CD14-positive monocyte (primary cell): ENCODE measurements at places on chromosomes 11 and 22.

- no peaks in the 10 kb centered on the region for H3K27me3 ChIP-seq
- no peaks in the 10 kb centered on the region for H3K36me3 ChIP-seq
- no peaks in the 10 kb centered on the region for H3K4me1 ChIP-seq
- H3K27ac ChIP-seq = no peak overlapping the region
- DNase-seq = no peak
Measured at GRCh38 chr11:37110385-37110784, 512.3 kb upstream of the RAG2 start.

DNA sequence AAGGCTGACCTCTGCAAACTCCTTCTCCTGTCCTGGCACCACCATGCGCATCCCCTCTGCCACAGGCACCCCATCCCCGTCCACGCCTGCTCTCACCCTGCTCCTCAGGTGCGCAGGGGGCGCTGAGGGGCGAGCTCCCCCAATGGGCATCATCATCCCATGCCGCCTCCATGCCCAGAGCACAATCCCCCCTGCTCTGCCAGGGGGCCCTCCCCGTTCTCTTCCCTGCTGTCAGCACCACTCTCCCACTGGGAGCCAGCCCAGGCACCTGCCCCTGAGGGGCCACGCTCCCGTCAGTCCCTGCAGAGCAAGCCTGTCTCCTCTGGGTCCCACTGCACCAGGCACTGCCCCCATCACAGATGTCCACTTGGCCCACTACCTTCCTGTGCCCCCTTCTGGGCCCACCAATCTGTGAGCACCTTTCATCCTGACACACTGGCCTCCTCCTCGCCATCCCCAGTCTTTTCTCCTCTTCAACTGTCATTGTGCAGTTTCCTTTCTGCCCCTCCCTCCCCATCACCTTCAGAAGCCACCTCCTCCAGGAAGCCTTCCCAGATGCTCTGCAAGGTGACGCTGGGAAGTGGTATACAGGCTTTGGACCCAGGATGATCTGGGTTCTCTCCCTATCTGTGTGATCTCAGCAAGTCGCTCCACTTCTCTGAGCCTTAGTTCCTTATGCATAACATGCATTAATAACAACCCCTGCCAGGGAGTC, 62.6 kb downstream of the CYTH4 start:
- no peaks in the 10 kb centered on the region for H3K36me3 ChIP-seq
- no peak overlapping the region for H3K27ac ChIP-seq
- DNase-seq = no peak
- no peaks in the 10 kb centered on the region for H3K27me3 ChIP-seq
- H3K4me1 ChIP-seq = no peaks in the 10 kb centered on the region

DNA sequence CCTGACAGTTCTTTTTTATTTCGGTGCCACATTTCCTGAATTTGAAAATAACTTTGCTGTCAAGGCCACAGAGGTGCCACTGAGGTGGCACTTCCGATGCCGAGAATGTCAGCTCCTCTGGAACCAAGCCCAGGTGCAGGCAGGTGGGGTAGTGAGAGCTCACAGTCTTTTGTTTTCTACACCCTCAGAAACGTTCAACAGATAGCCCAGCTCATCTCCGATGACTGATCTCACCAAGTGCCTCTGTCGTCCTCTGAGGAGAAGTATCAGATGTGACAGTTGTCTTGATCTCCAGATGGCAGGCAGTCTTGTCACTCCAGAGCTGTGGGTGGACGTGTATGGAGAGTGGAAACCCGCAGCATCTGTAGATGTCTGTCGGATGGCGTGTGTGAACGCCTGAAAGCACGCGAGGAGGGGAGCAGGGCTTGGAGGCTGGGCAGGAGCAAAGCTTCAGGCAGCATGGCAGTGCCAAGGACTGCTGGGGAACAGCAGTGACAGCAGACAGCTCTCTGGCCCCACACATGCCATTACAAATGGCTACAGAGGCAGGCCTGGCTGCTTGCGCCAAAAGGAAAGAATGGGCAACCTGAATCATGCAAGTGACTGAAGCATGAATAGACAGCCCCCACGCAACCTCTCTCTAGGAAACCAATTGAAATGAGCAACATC, 877.0 kb downstream of the OPCML start:
- H3K27me3 ChIP-seq = no peaks in the 10 kb centered on the region
- no peak for DNase-seq
- no peak overlapping the region for H3K4me3 ChIP-seq
- H3K27ac ChIP-seq = no peak overlapping the region
- H3K4me1 ChIP-seq = no peaks in the 10 kb centered on the region

DNA sequence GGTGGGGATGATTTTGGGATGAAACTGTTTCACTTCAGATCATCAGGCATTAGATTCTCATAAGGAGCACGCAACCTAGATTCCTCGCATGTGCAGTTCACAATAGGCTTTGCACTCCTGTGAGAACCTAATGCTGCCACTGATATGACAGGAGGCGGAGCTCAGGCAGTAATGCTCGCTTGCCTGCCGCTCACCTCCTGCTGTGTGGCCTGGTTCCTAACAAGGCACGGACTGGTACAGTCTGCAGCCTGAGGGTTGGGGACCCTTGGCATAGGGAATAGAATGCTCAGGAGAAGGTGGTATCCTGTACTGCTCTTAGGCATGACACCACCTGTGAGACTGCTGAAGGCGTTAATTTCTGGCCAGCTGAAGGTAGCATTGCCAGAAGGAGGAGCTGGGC, 47.0 kb downstream of the STIM1 start:
- no peaks in the 10 kb centered on the region for H3K36me3 ChIP-seq
- no peaks in the 10 kb centered on the region for H3K27me3 ChIP-seq
- H3K4me1 ChIP-seq = peaks cover 65% of the 10 kb centered on the region
- no peak overlapping the region for H3K4me3 ChIP-seq

GRCh38 chr11:23112390-23112789, 252.1 kb upstream of the CCDC179 start:
- H3K27me3 ChIP-seq = no peaks in the 10 kb centered on the region
- no peak overlapping the region for H3K4me3 ChIP-seq
- no peak for DNase-seq
- no peaks in the 10 kb centered on the region for H3K36me3 ChIP-seq
- no peaks in the 10 kb centered on the region for H3K4me1 ChIP-seq
- H3K27ac ChIP-seq = no peak overlapping the region

- H3K4me1 ChIP-seq = peaks cover 6% of the 10 kb centered on the region
- no peaks in the 10 kb centered on the region for H3K36me3 ChIP-seq
- H3K4me3 ChIP-seq = no peak overlapping the region
- peaks cover 34% of the 10 kb centered on the region for H3K27me3 ChIP-seq
Measured at GRCh38 chr11:134328433-134328832, 3.4 kb upstream of the GLB1L2 start.

- no peaks in the 10 kb centered on the region for H3K27me3 ChIP-seq
- no peaks in the 10 kb centered on the region for H3K36me3 ChIP-seq
- no peaks in the 10 kb centered on the region for H3K4me1 ChIP-seq
Measured at GRCh38 chr22:25953276-25953675, 211.3 kb downstream of the MYO18B start.

DNA sequence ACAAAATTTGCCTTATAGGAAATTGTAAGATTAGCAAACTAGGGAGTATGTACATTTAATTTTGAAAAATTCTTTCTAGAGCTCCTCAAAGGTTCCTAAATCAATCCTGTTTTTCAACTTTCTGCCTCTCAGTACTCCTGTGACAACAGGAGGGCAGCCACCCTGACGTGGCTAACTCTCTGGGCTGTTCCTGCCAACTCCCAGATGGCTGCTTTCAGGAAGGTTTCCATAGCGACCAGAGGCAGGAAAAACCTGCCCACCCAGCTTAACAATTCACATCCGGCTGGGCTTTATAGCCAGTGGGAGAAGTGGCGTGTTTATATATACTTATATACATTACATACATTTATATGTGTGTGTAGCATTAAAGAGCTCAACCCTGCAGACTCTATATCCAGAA, 26.5 kb downstream of the SGSM3 start:
- H3K4me1 ChIP-seq = peaks cover 16% of the 10 kb centered on the region
- no peak overlapping the region for H3K27ac ChIP-seq

DNA sequence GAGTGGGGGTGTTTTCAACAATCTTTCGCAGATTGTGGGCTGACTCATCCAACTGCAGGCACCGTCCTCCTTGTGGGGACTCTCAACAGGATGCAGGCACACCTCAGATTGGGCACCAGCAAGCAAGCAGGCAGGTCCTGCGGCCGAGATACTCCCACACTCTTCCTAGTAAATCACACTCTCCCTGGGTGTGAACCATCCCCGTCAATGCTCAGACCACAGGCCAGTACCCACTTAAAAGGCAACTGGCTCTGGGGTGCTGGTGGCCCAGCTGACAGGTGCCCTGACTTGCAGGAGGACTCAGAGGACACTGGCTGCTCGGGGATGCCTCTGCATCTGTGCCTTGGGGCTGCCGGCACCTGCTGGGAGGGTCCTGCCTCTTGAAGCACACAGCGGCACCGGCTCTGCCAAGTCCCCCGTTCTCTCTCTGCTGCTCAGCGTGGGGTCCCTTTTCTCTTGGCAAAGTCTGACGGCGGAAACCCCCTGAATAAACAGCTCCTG, 282.5 kb downstream of the CTTN start:
- DNase-seq = no peak
- no peak overlapping the region for H3K27ac ChIP-seq
- no peaks in the 10 kb centered on the region for H3K4me1 ChIP-seq
- no peaks in the 10 kb centered on the region for H3K27me3 ChIP-seq

GRCh38 chr11:85348945-85349344, 278.2 kb downstream of the DLG2 start:
- no peaks in the 10 kb centered on the region for H3K27me3 ChIP-seq
- no peak overlapping the region for H3K27ac ChIP-seq
- H3K4me1 ChIP-seq = no peaks in the 10 kb centered on the region
- H3K36me3 ChIP-seq = no peaks in the 10 kb centered on the region
- DNase-seq = no peak
- H3K4me3 ChIP-seq = no peak overlapping the region

DNA sequence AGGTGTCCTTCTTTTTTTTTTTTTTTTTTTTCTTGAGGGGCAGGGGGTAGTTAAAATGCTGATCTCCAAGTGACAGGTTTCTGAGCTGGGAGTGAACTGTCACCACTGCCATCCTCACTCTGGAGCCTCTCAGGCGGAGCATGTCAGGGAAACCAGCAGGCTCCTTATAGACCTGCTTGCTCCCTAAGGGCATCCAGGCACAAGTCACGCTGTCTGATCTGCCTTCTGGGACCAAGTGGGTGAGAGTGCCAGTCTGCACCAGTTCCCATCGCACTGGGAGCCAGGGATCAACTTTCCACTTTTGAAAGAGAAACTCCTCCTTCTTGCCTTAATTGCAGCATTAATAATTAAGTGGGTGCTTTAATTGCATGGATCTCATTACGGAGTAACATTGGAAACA, 537.9 kb upstream of the CADM1 start:
- DNase-seq = no peak
- H3K27me3 ChIP-seq = no peaks in the 10 kb centered on the region
- H3K4me3 ChIP-seq = no peak overlapping the region
- no peak overlapping the region for H3K27ac ChIP-seq

GRCh38 chr11:69524291-69524882, 42.9 kb downstream of the LINC01488 start:
- H3K27me3 ChIP-seq = no peaks in the 10 kb centered on the region
- H3K36me3 ChIP-seq = no peaks in the 10 kb centered on the region
- H3K4me1 ChIP-seq = no peaks in the 10 kb centered on the region
- DNase-seq = no peak

DNA sequence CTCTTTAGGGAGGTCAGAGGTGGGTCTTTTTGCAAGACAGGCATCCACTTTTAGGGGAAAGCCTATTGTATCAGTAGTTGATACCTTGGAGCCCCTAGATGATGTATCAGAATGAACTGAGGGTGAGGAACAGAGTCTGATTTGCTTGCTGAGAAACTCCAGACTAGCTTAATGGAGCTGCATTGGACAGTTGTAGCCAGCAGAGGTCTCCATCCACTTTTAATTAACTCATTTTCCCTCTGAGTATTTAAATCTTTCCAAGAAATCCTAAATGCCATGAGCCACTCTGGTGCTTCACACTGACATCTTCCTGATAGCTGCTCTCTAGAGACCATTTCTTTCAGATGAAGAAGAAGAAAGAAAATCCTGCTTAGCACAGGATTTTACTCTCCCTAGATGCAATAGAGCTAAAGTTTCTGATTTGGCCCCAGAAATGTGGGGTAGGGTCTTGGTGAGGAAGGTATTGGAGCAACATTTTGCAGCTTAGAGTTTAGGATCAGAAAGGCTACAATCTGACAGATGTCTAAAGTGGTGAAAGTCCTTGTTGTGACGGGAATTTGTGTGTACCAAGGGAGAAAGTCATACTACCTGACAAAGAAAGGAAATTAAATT, 38.0 kb downstream of the EXT2 start:
- H3K27ac ChIP-seq = no peak overlapping the region
- H3K27me3 ChIP-seq = no peaks in the 10 kb centered on the region
- H3K4me3 ChIP-seq = no peak overlapping the region
- H3K36me3 ChIP-seq = peaks cover 26% of the 10 kb centered on the region
- H3K4me1 ChIP-seq = no peaks in the 10 kb centered on the region

- no peak for DNase-seq
- no peaks in the 10 kb centered on the region for H3K27me3 ChIP-seq
- H3K27ac ChIP-seq = no peak overlapping the region
- no peaks in the 10 kb centered on the region for H3K4me1 ChIP-seq
- H3K36me3 ChIP-seq = no peaks in the 10 kb centered on the region
Measured at GRCh38 chr11:130370845-130371590, 56.3 kb upstream of the ZBTB44 start.

DNA sequence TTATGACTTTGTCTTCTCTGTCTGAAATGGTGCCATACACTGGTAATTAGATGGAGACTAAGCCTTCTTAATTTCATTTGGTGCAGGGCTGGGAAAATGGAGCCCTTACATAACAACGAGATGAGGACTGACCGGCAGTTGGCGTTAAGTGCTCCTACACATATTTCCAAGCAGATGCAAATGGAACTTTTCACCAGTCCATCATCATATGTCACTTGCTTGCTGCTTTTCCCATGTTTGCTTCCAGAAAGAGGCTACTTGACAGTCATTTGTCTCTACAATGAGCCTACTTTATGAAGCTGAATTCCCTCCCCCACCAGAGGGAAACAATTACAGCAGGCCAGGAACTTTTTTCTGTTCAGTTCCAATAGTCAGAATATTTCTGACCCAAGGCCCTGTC, 32.6 kb downstream of the SVIP start:
- no peaks in the 10 kb centered on the region for H3K4me1 ChIP-seq
- H3K4me3 ChIP-seq = no peak overlapping the region
- no peaks in the 10 kb centered on the region for H3K36me3 ChIP-seq
- DNase-seq = no peak
- H3K27me3 ChIP-seq = no peaks in the 10 kb centered on the region

GRCh38 chr11:8323161-8323935, 59.7 kb upstream of the LMO1 start:
- H3K27me3 ChIP-seq = no peaks in the 10 kb centered on the region
- H3K27ac ChIP-seq = no peak overlapping the region
- H3K4me3 ChIP-seq = no peak overlapping the region
- no peaks in the 10 kb centered on the region for H3K36me3 ChIP-seq
- DNase-seq = no peak

DNA sequence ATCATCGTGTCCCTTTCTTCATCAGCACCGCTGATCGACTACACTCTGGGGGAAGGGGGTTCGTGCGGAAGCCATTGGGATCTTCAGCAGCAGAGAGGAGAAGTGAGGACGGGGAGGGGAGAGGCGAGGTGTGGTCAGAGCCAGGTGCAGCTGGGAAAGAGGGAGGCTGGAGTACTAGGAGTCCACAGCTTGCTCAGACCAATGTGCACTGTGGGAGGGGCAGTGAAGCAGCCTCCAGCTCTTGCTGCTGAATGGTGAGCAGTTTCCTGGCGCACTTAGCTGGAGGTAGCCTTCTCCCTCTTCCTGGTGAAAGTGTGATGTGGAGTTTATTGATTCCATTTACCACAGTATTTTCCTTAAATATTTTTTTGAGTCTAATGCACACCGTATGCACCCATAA, 99.0 kb upstream of the NECTIN1 start:
- H3K27ac ChIP-seq = no peak overlapping the region
- no peak overlapping the region for H3K4me3 ChIP-seq
- H3K27me3 ChIP-seq = no peaks in the 10 kb centered on the region
